Hepatic stellate cell (primary cell): ENCODE measurements at places on chromosomes 3 and 15.

GRCh38 chr3:63654931-63655330 lies 2.5 kb downstream of the SNTN start:
- DNase-seq = no peak

GRCh38 chr3:189659571-189659970 lies 28.4 kb downstream of the TP63 start:
- DNase-seq = no peak

DNA sequence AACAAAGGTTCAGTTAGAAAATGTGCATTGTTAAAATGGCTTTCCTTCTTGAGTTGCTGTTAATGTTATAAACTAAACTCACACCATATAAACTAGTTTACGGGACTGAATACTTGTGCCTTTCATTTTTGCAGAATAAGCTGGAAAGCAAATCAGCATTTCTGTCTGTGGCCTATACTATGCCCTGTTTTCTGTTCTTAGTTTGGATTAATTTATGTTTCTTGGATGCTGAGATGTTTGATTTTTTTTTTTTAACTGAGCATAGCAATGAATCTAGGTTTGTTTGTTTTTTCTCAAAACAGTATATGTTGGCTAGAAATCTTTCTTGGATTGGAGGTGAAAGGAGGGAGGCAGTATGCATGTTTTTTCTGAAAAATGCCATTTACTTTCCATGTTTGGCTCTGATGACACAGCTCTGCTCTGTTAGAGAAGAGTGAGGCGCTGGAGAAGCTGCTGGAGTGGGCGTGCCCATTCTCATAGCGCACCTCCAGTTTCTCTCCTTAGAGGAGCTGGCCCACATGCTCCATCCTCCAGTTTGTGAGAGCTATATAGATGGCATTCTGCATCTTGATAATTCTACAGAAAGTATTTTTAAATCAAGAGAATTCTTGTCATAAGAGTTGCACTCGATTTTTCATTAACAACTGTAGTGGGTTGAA lies 423.6 kb upstream of the TPM1 start:
- no peak for DNase-seq

DNA sequence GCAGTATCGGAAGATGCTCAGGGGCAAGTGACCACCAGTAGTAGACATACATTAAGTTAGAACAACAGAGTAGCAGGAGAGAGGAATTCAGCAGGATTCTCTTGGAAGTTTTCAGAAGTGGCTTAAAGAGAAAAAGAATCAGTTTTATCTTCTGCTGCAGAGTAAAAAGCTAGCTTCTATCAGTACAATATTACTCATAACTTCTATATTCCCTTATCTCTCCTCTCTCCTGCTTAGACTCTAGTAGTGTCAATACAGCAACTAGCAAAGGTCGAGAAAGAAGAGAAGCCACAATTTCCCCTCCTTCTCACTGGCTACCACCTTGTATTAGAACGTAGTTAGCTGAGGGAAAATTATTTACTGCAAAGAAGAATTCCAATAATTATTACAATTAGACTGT lies 539.7 kb downstream of the DIPK2A start:
- DNase-seq = no peak

DNA sequence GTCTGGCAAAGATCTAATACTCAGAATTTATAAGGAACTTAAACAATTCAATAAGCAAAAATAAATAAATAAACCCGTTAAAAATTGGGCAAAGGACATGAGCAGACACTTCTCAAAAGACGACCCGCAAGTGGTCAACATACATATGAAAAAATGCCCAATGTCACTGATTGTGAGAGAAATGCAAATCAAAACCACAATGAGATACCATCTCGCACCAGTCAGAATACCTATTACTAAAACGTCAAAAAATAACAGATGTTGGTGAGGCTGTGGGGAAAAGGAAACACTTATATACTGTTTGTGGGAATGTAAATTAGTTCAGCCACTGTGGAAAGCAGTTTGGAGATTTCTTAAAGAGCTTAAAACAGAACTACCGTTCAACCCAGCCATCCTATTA lies 188.0 kb upstream of the MRPL3 start:
- DNase-seq = no peak

DNA sequence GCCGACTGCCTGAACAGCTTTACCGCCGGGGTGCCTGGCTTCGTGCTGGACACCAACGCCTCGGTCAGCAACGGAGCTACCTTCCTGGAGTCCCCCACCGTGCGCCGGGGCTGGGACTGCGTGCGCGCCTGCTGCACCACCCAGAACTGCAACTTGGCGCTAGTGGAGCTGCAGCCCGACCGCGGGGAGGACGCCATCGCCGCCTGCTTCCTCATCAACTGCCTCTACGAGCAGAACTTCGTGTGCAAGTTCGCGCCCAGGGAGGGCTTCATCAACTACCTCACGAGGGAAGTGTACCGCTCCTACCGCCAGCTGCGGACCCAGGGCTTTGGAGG lies 815 bp downstream of the SPINT1 start:
- no peak for DNase-seq

DNA sequence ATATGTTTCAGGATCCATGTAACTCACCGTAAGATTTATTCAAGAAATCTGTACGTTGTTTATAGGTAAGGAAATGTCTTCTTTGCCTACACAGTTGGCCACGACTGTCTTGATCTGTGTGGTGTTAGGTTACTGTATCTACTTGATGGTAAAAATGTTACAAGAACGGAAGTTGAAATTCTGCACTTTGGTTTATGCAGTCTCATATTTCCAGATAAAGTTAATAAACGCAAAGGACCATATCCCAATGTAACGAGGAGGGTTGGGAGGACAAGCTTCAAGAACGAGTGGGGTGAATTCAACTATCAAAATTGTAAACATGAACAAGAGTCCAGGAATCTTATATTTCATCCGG lies 1.0 kb downstream of the USF3 start:
- peak; percentile 11 for DNase-seq
